ENCODE measurements at places on chromosomes 16 and 17.

DNA sequence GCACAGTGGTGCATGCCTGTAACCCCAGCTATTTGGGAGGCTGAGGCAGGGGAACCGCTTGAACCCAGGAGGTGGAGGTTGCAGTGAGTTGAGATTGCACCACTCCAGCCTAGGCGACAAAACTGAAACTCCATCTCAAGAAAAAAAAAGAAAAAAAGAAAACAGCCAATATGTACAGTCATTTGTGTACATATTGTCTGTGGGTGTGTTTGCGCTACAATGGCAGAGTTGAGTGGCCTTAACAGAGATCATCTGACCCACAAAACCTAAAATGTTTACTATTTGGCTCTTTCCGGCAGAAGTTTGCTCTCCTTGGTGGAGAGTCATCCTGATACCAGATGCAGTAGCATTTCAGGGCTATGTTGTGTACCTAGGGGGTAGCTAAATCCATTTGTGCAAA lies 57.9 kb downstream of the ARSG start:
- peak; percentile 62 for DNase-seq

DNA sequence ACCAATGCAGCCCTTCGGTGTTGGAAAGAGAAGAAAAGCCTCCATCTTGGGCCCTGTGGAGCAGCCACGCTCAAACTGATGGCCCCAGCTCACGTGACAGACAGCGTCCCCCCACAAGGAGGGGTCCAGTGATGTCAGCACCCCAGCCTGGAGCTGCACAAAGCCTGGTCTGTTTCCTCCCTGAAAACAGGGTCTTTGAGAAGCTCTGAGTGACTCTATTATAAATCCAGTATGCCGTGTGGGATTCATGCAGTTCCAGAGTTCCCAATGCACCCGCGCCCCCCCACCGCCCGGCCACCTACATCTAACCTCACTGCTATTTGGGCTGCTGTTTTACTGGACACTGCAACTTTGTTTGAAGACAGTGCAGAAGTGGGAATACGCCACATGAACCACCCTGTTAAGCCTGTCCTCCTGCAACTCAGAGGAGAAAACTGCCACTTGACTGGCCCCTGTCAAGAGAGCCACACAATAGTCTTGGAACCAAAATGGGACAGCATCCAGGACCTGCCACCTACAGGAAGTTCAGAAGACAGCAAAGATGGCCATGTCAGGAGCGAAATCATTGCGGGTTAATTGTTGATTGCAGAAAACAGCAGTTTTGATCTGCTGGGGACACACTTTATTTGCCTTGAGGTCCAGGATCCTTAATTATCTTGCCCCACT lies 33.1 kb downstream of the PMP22 start:
- no peak for DNase-seq

GRCh38 chr17:17736205-17737183 lies 55.2 kb downstream of the RAI1 start:
- DNase-seq, result no peak

DNA sequence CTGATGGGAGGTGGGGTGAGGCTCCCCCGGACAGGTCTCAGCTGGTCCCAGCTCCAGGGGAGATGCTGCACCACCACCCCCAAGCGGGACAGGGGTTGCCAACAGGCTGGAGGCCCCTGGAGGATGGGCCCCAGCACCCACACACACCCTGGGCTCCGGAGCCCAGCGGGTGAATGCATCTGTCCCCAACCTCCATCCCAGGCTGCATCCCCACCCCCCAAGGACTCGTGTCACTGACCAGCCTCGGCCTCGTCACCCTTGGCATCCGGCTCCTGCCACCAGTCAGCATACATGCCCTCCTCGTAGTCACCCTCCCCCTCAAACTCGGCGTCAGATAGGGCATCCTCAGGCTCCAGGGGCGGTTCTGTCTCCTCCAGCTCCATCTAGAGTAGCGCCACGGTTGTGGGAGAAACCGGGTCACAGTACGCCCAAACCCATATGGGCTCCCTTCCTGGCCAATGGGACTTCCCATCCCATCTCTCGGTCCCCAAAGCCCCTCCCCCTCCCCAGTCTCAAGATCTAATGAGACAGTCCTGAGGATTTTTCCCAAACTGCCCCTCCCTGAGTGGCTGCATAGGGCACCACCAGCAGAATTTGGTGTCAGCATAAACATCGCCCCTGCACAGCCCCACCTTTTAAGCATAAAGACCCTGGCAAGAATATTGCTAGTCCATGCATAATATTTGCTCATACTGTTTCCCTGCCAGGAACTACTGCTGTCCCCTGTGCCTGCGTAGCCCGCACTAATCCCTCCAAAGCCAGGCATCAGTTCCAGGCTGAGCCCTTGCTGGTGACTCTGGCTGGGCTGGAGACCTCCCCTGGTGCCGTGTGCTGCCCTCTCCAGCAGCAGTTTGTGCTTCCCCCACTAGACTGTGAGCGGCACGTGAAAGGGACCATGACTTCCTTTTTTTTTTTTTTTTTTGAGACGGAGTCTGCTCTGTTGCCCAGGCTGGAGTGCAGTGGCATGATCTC lies 8.4 kb downstream of the P3H4 start:
- DNase-seq, result no peak

DNA sequence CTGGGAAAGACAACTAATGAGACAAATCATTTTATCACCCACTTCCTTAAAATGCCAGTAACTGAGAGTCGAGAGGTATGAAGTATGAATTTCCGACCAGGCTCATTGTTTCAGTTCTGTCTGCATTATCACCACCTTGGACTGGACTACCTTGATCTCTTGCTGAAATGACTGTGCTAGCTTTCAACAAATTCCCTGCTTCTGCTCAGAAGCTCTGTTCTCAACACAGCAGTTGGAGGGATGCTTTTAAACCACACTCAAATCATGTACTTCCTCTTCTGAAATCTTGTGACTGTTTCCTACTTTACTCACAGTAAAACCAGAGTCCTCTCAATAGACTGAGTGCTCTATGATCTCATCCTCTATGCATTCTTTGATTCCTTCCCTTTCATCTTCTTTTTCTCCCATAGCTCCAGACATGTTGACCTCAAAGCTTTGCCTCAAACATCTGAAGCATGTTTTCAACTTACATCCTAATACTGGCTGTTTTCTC lies 195.8 kb downstream of the KCNJ2 start:
- no peak for DNase-seq

DNA sequence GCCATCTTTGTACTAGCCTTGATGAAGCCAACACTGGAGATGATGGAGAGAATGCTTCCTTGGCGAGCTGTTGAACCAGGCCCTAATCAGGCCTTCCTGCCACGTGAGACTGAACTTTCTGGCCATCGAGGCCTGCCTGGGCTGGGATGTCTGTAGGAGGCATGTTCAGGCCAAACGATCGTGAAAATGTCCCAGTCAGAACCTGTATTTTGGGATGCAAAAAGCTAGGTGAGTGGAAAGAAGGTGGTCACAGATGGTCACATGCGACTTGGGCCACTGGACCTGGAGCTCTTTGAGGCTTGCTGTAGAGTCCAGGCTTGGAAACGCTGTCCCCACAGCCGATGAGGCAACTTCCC lies 12.9 kb downstream of the KNOP1 start:
- DNase-seq, result no peak

DNA sequence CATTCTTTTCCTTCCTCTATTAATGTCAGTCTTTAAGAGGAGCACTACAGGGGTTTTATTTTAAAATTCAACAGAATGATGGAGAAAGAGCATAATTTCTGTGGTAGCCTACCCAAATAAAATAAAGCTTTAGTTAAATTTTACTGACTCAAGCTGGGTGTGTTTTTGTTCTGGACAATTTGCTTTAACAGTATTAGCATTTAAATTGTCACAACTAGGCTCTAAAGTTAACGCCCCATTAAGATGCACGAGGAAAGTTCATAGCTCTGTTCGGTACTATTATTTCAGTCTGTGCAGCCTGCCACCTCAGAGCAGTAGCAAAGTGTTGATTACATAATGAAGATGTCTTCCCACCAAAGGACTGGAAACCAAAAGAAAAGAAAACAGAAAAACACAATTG lies 52.0 kb downstream of the CDK12 start:
- no peak for DNase-seq

GRCh38 chr16:10253409-10253808 lies 71.2 kb upstream of the GRIN2A start:
- DNase-seq, result no peak
